Right lobe of liver (tissue), 6 donors: ENCODE measurements at places on chromosomes 7 and 10. TPM values are rescaled to one million over a fixed set of nuclear protein-coding genes. Genes with fewer than 3 reads are reported as not detected.
A peak's percentile ranks its signal among the peaks of the same experiment; 100 is the strongest.

GRCh38 chr10:43968076-43968475 lies 319.4 kb upstream of the ZNF32 start:
- no peak for DNase-seq

DNA sequence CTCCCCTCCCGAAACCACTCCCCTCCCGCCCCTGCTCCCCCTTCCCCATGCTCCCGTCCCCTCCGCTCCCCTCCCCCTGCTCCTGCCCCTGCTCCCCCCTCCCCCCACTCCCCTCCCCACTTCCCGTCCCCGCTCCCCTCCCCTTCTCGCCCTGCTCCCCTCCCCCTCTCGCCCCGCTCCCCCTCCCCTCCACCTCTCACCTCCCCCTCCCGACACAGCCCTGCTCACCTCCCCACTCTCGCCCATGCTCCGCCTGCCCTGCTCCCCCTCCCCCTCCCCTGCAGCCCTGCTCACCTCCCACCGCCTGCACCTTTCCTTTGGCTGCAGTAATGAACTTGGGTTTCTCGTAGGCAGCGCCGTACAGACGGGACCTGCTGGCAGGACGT lies 49.9 kb upstream of the NKX6-2 start:
- DNase-seq = no peak

LIPK gene
- total RNA-seq = not detected

PHYHIPL gene
- 1.00 TPM for total RNA-seq

GRCh38 chr10:29486433-29486832 lies 148.3 kb downstream of the SVIL start:
- no peak for DNase-seq

HYAL4 gene
- total RNA-seq = not detected

SNCG gene
- total RNA-seq = 11.2 TPM

PRRT4 gene
- total RNA-seq = 0.24 TPM

- no peak for DNase-seq
These were observed 5.5 kb upstream of the MDFIC start for GRCh38 chr7:114916261-114916892.

DNA sequence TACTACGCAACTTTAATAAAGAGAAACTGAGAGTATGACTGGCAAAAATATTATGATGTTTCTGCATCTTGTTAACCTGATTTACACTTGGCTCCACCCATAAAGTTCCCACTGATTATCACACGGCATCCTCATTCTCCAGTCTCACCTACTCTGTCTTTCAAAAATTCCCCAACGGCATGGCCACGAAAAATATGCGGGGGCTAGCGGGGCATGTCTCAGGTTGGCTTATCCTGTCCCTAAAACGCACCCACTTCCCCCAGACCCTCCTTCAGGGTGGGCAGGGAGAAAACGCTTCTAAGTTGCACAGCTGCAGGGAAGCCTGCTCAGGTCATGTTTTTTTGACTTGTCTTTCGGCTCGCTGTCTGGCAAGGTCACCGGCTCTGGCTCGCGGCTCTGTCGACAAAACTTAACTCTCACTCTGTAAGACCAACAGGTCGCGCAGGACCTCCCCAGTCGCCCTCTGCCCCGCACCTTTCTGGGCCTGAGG lies 3.8 kb downstream of the CDK6 start:
- DNase-seq = no peak

GRCh38 chr7:127485482-127485881 lies 93.0 kb upstream of the ZNF800 start:
- DNase-seq = no peak

GRCh38 chr10:48511066-48511874 lies 93.6 kb downstream of the ARHGAP22 start:
- no peak for DNase-seq

DNA sequence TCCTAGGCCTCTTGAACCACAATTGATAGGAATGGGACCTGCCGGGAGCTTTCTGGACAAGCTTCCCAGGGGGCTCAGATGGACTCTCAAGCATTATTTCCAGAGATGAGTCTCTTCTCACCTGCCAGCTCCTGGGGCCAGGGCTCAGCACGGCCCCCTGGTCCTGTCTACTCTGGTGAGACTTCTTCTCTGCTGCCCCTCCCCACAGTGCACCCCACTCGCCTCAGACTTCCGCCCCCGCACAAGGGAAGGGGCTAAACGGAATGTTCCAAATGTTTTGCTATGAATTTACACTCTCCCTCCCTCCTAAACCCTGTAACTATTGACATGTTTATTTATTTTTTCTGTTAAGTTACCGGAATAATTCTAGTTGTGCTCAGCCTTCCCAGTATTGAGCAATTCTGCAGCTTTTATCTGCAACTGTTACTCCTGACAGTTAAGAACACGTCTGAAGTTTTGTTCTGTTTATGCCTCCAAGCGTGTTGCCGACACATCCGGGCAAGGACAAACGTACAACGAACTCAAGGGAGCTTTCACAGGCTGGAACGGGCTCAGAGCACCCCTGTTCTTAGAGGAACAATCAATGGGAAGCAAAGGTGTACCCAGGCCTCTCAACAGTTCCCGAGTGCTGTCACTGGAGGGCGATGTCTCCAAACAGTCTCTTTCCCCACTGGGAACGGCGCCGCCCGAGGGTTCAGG lies 55.2 kb downstream of the FHIP2A start:
- DNase-seq = peak; percentile 78

ITGB8 gene
- 0.64 TPM for total RNA-seq

DNA sequence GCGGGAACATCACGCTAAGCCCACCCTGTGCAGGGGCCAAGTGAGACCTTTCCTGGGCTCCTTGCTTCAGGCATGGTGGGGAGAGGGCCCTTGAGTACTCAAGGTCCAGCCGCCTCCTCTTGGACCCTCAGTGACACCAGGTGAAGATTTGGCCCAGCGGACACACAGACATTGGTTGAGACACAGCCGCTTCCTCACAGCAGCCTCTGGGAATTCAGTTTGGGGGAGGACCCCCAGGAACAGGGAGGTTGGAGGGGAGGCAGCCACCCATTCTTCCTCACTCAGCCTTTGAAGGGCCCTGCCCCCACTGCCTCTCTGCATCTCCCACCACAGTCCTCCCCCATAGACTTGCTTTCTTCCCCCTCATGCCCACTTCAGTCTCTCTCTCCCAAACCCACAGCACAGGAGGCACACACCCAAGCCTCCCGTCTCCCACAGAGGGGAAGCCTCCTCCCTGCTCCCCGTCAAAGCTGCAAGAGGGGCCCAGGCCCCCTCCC lies 31.9 kb downstream of the ANXA8 start:
- DNase-seq = no peak

GPR37 gene
- total RNA-seq = 8.9 TPM

- DNase-seq = no peak
These were observed 183.9 kb downstream of the COBL start for GRCh38 chr7:51132661-51133060.

DNA sequence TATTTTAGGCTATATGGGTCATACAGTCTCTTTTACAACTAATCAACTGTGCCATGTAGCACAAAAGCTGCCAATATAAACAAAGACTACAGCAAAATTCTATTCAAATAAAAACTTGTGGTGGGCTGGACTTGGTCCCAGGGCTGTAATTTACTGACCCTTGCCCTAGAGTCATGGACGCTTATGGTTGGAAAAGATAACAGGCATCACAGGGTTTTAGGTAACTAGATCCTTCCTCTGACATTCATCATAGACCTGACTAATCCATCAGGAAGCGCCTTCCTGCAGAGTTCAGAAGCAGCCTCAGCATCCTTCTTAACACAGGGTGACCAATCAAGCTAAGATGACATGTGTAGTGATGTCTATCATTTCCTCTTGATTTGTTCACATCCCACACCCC lies 40.2 kb upstream of the GPAM start:
- DNase-seq = peak; percentile 37

GRCh38 chr7:104341546-104341945 lies 13.1 kb downstream of the LHFPL3 start:
- DNase-seq = no peak

EVX1 gene
- not detected for total RNA-seq

DNA sequence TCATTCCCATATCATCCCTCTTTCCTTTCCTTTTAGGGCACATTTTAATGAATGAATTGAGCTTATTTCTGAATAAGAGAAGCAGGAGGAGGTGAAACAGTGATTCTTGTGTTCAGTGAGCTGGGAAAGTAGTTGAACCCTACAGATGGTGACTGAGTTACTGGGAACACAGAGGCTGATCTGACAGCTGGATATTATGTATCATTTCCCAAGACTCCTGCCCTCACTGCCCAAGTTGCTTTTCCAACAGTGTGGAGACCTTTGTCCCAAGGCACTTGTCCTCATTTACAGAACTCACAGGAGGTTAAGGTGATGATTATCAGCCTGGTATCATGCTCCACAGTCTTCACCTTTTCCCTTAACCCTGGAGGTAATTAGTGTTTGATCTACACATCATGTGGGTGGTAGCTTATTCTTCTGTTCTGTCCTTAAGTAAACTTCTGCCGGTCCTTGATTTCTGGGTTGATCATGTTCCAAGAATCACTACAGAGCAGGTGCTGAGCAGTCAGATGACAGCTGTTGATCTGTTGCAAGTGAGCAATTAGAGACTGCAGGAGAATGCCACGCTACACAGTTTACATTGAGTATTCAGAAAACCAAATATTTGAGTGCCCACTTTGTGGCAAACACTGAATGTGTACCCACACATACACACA lies 2.6 kb downstream of the PRLHR start:
- DNase-seq = no peak

- no peak for DNase-seq
These were observed 219.1 kb downstream of the TAX1BP1 start for GRCh38 chr7:27958933-27959548.

DGKB gene
- not detected for total RNA-seq

DNA sequence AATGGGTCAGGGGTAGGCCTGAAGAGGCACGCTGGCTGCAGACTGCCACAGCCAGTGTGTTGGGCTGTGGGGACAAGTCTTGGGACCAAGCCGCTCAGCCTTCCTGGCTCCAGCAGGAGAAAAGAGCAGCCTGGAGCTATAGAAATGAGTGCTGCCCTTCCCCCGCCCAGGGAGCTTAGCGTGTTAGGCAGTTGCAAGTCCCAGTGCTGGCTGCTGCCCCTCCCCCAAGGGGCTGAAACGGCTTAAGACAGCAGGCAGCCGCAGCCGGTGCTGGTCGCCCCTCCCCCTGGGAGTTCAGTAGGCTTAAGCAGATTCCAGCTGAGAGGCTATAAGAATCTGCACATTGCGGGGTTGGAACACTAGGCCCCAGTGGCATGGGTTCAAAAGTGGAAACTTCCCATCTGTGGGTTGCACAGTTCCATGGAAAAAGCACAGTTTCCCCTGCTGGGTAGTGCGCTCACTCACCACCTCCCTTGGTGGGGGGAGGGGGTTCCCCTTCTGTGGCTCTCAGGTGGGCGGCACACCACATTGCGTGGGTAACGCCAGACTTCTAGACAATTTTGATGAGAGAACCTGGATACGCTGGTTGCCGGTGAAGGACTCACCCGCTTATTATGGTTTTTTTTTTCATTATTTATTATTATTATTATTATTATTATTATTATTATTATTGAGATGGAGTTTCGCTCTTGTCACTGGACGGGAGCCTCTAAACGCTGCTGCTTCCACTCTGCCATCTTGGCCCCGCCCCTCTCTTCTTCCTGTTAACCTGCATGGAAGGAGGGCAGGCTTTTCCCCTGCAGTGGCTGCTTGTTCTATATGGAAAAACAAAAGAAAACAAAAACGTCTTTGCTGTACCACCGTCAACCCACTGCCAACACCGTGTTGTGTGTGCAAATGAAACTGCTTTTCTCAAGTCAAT lies 151.1 kb downstream of the CXCL12 start:
- no peak for DNase-seq

DNA sequence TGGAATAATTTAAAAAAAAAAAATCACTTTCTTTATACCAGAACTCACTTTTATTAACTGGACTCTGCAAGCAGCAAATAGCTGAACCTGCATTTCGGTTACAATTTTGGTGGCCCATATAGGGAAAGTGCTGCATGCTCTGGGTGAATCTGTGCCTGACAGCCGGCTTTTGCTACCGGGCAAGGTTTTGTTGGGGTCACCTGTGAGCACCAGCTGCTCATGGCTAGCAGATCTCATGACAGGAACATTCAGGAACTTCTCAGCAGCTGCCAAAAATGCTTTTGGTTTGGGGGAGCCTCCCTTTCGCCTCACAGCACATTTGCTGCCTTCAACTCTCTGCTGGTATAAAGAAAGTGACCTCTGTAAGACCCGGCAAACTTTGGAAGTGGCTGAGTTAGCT lies 13.2 kb upstream of the CREB3L2 start:
- no peak for DNase-seq

DNA sequence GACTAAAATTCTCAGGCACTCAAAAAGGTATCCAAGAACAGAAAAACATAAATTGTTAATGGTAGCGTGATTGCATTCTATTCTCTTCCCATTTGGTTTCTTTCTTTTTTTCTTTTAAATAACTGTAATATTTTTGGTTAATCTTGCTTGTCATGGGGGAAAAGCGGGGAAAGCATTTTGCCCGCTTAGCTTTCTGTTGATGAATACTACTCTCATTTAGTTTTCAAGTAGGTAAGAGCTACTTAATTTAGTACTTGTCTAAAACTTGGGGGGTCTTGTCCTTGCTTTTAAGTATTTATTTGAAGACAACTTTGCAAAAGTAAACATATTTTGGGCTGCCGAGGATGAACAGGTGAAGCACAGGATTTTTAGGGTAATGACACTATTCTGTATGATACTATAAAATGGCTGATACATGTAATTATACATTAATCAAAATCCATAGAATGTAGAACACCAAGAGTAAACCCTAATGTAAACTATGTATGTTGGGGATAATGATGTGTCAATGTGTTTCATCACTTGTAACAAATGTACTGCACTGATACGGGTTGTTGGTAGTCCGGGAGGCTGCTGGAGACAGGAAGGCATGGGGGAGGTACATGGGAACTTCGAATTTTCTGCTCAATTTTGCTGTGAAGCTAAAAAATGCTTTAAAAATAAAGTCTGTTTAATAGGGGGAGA lies 1.7 kb downstream of the TES start:
- DNase-seq = no peak

DNA sequence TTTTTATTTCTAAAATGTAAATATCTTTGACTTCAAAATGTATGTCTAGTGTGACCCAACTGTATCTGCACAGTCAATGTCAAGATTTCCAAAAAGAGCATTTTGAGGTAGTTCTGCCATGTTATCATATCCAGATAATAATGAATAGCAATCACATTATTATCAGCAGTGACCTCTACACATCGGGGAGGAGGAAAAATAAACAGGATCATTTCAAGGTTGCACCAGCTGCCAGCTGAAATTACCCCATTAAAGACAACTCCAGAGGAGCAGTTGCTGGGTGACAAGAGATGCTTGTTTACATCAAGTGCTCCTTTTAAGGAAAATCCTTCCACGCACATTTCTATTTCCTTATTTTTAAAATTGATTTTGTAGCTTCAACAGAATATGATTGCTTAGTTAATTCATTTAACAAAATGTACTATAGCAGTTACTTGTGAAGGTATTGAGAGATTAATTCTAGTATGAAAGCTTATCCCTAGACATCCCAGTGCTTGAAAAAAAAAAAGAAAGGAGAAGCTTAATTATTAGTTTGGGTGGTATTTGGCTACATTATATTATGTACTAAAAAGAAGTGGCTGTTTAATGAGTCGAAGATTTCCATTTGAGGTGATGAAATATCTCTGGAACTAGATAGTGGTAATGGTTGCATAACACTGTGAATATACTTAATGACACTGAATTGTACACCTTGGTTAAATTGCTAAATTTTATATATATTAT lies 19.3 kb upstream of the SLC35G1 start:
- DNase-seq = no peak

FZD1 gene
- total RNA-seq = 1.3 TPM
